ENCODE measurements at places on chromosomes 13 and 19. TPM values are rescaled to one million over a fixed set of nuclear protein-coding genes. Genes with fewer than 3 reads are reported as not detected.

- no peak for DNase-seq
These were observed 28.6 kb downstream of the PRAM1 start for GRCh38 chr19:8473648-8474476.

GRCh38 chr13:60214213-60215055 is 50.7 kb upstream of the DIAPH3 start:
- no peak for DNase-seq

- DNase-seq, result peak; percentile 54
These were observed 658 bp upstream of the ISOC2 start for GRCh38 chr19:55461974-55462626.

GRCh38 chr19:56099638-56100539 is 21.2 kb downstream of the ZNF787 start:
- DNase-seq, result no peak

DNA sequence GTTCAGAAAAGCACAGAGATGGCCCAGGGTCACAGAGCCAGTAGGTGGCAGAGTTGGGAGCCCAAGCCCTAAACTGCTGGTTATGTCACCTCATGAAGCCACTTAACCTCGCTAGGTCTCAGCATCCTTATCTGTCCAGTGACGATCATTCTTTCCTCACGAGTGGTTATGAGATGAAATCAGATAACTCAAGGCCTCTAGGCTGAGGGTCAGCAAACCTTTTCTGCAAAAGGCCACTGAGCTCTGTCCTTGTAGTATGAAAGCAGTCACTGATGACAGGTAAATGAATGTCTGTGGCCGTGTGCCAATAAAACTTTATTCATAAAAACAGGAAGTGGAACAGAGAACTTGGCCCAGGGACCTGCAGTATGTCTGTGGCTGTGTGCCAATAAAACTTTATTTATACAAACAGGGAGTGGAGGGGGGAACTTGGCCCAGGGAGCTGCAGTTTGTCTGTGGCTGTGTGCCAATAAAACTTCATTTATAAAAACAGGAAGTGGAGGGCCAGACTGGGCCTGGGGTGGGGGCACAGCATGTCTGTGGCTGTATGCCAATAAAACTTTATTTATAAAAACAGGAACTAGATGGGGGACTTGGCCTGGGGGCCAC is 71.2 kb downstream of the GNG7 start:
- peak; percentile 62 for DNase-seq

Gene UBE2L5
- total RNA-seq, result not detected

Gene ZNF846
- total RNA-seq, result 3.9 TPM
